Muscle of leg (tissue), 16 donors: ENCODE measurements at places on chromosomes 16 and 17. TPM values are rescaled to one million over a fixed set of nuclear protein-coding genes. Genes with fewer than 3 reads are reported as not detected.

COG4 gene
- 30.6 TPM for polyA plus RNA-seq

GRCh38 chr16:30472328-30472942 lies at the start of gene ITGAL:
Gene ITGAL, plus strand, starts transcription at chr16:30472742. Its CDS starts 96 bp downstream, at chr16:30472838.
- DNase-seq = peak; percentile 48

DNA sequence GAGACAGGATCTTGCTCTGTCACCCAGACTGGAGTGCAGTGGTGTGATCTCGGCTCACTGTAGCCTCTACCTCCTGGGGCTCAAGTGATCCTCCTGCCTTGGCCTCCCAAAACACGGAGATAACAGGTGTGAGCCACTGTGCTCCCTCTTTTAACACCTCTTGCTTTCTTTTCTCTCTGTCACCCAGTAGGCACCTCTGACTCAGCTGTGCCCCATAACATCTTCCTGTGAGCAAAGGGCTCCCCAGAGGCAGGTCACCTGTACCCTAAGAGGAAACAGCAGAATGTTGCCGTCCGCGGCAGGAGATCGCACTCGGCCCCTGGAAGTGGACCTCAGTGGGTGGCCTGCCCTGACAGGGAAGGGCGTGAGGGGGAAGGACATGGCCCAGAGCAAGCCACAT lies 918 bp upstream of the NLRC3 start:
- no peak for DNase-seq

- no peak for DNase-seq
These were observed 7.7 kb upstream of the PIEZO1 start for GRCh38 chr16:88792668-88793250.

- DNase-seq = no peak
These were observed 60.1 kb upstream of the TMEM132E start for GRCh38 chr17:34519282-34519681.

DNA sequence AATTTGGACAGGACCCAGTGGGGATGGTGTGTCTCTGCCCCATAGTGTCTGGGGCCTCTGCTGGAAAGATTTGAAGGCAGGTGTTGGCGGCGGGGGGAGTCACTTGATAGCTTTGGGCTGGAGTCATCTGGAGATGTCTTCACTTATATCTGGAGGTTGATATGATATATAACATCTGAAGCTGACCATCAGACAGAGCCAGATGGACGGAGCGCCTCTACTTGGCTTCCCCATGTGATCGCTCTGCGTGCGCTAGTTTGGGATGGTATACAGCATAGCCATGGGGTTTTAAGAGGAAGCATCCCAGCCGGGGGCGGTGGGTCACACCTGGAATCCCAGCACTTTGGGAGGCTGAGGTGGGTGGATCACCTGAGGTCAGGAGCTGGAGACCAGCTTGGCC lies 130.7 kb upstream of the NLRP1 start:
- DNase-seq = no peak

DNA sequence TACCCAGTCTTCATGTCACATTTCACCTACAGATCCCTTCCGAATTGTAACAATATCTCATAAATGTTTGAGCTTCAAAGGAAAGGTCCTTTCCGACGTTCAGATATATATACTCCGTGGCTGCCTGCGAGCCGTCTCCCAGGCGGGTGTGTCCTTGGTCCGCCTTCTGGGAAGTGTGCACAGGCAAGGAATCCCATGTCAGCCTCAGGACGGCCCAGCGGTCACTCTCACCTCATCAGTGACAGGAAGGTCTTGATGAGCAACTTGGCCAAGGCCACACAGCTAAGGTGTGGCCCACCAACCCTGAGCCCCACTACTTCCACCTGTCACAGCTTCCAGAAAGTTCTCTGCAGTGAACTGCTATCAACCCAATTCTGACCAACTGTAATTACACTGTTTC lies 4.3 kb downstream of the LMF1 start:
- DNase-seq = no peak

DNA sequence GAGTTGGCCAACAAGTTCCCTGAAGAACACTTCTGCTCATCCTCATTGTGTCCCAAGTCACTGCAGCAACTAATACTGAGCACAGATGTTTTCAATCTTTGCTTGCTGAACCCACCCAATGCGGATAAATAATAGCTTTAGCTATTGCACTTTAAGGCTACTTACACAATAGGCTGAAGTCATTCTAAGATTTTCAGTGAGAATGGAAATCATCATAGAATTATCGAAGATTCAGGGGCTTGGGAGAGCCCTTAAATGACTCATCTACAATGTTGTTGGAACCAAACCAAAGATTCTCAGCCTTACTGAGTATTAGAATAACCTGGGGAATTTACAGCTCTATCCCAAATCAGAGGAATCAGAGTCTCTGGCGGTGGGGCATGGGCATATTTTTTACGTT lies 51.2 kb downstream of the SYCE1L start:
- peak; percentile 72 for DNase-seq
